ENCODE measurements at places on chromosomes 11 and 22.
A peak's percentile ranks its signal among the peaks of the same experiment; 100 is the strongest.

DNA sequence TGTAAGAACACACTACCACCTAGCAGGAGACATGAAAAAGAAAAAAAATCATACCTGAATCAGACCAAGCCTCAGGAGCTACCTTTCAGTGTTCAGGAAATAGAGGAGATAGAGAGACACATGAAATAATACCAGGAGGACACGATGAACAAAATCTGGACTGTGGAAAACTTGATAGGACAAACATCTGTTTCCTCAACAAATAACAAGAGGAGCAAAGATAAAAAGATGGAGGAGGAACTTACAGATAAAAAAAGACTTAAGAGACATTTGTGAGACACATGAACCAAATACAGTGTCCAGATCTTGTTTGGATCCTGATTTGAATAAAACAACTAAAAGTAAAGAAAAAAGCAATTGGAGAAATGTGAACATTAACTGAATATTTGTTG is 12.4 kb upstream of the KCNE3 start:
- DNase-seq: no peak

GRCh38 chr11:86816251-86816726 is 15.9 kb downstream of the PRSS23 start:
- no peak for DNase-seq

- DNase-seq: no peak
These were observed 5.4 kb downstream of the MYO18B start for GRCh38 chr22:25747245-25747944.

GRCh38 chr11:76234416-76235232 is 28.3 kb upstream of the WNT11 start:
- DNase-seq: no peak

- no peak for DNase-seq
These were observed 27.7 kb downstream of the CACNA1I start for GRCh38 chr22:39598017-39598965.

DNA sequence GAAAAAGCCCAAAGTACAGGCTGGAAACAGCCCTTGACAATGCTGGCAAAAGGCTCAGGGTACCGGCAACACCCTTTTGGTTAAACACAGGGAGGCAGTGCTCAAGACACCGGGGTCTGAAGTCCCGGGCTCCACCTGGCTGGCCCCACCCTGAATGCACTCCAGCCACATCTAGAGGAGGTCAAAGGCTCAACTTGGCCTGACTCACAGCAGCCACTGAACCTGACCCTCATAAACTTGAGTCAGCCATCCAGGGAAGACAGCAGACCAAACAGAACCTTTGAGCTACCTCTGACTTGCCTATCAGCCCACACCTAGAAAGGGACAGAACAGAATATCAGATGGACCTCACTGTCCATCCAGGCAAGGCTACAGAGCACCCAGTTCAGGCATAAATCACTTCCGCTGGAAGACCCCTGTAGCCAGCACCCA is 3.8 kb downstream of the CFL1 start:
- no peak for DNase-seq

GRCh38 chr11:16043617-16044016 is 312.7 kb downstream of the SOX6 start:
- DNase-seq: no peak

- no peak for DNase-seq
These were observed 153.9 kb upstream of the ZC3H12C start for GRCh38 chr11:109939166-109939810.

GRCh38 chr11:93819966-93820695 is 30.3 kb downstream of the VSTM5 start:
- DNase-seq: no peak

GRCh38 chr22:36731916-36732315 is 28.4 kb upstream of the CACNG2 start:
- peak; percentile 25 for DNase-seq

DNA sequence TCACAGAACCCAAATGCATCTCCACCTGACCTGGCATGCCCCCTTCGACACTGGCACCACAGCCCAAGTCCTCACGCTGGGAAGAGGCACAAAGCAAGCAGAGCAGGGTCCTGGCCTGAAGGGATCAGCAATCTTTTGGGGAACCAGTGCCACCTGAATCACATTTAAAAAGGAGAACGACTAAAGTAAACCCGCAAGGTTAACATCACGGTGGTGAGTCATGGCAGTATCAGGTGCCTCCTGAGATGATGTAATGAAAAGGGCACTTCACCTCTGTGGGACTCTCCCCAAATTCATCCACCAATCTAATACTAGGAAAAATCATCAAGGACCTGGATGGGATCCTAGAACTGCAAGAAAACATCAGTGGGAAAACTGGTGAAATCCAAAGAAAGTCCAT is 44.9 kb downstream of the PACSIN2 start:
- DNase-seq: no peak

DNA sequence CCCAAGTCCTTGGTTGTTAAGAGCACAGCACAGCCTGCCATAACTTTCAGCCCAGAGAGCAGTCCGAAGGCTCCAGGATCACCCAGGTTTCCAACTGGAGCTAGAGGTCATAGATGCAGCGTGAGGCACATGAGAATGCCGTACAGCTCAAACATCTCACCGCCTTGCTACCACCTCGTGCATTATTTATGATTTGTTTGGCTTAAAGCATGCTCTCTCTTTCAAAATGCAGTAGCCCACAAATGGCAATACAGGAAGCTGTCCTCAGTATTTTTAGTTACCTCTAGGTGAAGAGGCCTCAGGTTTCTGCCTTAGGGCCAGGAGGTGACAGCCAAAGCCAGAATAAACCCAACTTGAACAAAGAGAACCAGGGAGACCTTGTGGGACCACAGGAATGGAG is 14.4 kb downstream of the SCN3B start:
- no peak for DNase-seq

DNA sequence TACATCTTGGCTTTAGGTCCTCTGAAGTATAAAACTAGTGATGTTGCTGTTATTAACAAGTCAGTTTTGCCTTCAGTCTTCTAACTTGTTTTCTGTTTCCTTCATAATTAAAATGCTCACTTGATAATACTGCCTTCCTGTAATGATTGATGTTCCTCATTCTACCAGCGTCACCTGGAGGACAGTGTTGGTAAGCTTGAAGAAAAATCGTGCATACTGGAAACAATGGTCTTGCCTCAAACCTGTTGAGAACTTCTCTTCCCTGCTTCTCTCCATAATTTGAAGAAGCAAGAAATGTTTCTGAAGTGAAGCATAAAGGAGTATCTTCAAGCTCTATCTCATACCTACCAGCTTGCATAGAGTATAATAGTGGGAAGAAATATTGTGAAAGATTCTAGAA is 3.0 kb downstream of the YWHAH start:
- DNase-seq: no peak

- no peak for DNase-seq
These were observed 58.8 kb downstream of the GRK3 start for GRCh38 chr22:25623310-25623734.

GRCh38 chr11:128520888-128521681 is 66.3 kb downstream of the ETS1 start:
- DNase-seq: no peak

- no peak for DNase-seq
These were observed 12.6 kb downstream of the PRSS23 start for GRCh38 chr11:86812981-86813380.

DNA sequence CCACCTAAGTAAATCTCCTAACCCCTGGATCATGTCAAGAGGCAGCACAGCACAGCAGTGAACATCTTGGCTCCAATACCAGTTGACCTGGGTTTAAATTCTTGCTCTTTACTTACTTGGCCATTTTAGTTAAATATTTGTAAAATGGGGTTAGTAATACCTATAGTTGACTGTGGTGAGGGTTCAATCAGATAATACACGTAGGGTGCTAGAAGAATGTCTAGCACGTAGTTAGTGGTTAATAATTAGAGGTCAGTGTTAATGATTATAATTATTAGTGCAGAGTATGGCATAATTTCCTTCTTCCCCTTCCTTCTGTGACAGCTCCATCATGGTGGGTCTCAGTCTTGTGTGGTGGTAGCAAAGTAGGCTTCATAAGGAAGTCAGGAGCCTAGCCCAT is 520.8 kb downstream of the INSC start:
- no peak for DNase-seq

DNA sequence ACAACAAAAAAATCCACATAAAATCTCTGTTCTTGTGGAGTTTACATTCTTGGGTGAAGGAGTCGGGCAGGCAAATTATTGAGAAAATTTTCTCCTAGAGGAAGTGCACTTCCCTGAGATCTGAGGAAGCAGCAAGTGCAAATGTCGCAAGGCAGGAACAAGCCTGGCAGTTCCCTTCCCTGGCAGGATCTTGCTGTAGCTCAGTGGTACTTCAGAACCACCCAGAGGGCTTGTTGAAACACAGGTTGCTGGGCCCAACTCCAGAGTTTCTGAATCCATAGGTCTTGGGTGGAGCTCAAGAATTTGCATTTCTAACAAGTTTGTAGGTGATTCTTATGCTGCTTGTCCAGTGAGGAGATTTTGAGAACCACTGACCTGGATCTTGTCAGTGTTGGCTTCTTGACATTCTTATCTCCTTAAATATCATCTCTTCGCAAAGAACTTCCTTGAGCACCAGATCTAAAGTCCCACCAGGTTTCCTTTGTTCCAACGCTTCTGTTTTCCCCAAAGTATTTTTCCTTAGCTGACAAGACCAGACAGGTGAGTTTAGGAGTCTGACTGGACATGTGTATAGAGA is 9.6 kb downstream of the QSER1 start:
- DNase-seq: no peak
